Breast epithelium (tissue), 4 donors: ENCODE measurements at places on chromosomes 11 and 22. TPM values are rescaled to one million over a fixed set of nuclear protein-coding genes. Genes with fewer than 3 reads are reported as not detected.

P2RX6 gene
- total RNA-seq = not detected

TEX54 gene
- 1.6 TPM for total RNA-seq

OR2AG2 gene
- total RNA-seq = not detected

DNA sequence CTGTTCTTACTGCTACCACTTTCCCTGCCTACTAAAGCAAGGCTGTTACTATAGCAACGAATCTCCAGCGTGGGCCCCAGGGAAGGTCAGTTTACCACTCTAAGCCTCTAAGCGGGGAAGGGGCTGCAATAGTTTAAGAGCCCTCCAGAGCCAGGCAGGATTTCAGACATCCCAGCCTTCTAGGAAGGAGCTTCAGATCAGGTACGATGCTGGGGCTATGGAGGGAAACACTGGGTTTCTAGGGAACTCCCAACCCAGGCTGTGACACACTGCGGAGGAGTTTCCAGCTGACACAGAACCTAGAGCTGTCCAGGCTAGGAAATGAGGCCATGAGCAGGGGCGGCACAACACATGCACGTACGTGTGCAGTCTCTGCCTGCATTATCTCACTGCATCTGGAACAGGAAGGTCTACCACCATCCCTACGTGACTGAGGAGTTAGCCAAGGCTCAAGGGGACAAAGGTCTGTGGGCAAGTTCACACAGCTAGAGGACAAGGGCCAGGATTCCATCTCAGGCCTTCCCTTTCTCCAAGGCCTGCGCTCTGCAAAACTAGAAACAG is 20.4 kb downstream of the HPS4 start:
- DNase-seq = no peak

- DNase-seq = no peak
Observed at GRCh38 chr11:26820739-26821138, 98.9 kb upstream of the SLC5A12 start.

DNA sequence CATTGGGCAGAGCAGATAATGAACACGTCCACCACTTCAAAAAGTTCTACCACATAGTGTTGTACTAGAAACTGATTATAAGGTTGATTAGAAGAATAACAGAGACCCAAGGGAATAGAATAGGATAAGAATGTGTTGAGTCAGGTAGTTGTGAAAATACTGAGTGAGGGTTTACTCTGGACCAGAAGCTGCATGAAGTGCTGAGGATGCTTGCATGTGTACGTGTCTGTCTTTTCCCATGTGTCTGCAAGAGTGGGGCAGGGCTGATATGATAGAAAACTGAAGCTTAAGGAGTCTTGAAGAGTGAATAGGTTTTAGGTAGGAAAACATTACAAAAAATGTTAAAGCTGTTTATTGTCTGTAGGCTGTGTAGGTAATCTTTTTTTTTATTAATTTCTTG is 20.6 kb downstream of the TRPC6 start:
- DNase-seq = no peak

DEFB131B gene
- not detected for total RNA-seq

USH1C gene
- total RNA-seq = not detected

GLB1L3 gene
- not detected for total RNA-seq

DNA sequence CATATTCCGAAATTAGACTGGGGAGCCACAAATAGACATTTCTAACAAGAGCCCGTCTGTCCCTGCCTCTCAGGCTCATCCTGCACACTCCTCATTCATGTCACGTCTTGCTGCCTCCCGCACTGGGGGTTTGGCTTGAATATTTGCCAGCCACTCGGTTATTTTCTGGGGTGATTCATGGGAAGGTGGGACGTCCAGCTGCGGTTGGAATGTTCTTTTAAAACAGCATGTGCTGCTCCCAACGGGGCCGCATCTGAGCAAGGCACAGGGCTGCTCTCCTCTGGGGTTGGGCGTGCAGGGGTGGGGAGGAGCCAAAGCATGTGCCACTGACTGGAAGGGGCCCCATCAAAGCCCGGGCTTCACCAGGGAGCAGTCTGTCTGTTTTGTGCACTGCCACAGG is 25.9 kb upstream of the SLC5A4 start:
- DNase-seq = no peak

DNA sequence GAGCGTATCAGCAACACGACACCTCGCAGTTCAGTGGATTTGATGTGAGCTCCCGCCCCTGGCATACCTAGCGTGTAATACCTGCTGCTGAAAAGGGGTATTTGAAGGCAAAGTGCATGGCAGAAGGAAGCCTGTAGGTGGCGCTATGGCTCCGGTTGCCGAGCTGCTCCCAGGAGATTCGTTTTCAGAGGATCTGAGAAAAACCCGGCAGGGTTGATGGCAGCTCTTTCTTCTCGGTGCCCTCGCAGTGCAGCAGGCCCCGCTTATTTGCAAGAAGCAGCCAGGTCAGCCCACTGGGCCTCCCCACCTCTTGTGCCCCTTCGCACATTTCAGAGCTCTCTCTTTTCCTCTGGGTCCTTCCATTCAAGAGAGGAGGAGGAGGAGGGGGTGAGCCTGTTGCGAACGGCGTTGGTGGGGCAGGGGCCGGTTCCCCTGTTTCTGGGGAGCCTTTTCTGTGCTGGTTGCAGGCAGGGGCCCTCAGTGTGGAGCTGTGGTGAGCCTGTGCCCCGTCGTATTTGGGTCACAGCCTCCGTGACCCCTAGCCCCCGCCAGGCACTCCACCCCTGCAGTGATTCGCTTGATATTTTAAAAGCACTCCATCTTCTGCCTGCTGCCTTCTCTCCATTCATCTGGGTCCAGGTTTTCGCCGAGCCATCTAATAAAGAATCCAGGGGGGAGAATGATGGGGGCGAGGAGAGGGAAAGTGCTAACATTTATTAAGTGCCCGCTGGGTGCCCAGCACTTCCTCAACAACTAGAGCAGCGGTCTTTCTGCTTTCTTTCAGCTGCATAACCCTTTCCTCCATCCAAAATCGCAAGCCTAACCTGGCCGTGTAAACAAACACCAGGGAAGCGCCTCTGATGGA is 85.3 kb upstream of the SYT13 start:
- peak; percentile 64 for DNase-seq

KCNQ1OT1 gene
- total RNA-seq = 3.6 TPM

- no peak for DNase-seq
Observed at GRCh38 chr11:2534957-2535672, 90.3 kb downstream of the KCNQ1 start.

DNA sequence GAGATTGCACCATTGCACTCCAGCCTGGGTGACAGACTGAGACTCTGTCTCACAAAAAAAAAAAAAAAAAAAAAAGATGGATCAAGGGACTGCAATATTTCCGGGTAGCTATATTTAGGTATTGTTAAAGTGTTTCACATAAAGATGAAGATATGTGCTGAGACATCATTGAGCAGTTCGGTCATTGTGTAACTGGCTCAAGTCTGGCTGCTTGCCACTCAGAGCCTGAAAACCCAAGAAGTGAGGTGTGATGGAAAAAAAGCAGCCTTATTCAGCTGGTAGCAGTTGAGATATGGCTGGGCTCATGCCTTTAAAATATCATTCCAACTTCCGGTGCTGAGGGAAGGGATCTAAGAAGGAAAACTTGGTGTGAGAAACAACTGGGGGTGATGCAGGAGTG is 46.9 kb downstream of the LUZP2 start:
- DNase-seq = no peak

CBLIF gene
- not detected for total RNA-seq

NPTXR gene
- total RNA-seq = 4.5 TPM

DNA sequence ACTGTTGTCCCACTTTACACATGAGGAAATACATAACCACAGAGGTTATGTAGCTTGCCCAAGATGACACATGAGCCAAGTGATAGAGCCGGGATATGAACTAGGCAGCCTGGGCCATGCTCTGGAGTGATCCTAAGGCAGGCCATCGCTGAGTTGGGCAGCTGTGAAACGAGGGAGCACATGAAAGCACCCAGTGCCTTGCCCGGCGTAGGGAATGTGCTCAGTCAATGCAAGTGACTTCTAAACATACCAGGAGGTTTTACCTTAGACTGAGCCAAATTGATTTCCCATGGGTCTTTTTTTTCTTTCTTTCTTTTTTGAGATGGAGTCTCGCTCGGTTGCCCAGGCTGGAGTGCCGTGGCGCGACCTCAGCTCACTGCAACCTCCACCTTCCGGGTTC is 10.5 kb downstream of the GRIK4 start:
- DNase-seq = peak; percentile 22

DNA sequence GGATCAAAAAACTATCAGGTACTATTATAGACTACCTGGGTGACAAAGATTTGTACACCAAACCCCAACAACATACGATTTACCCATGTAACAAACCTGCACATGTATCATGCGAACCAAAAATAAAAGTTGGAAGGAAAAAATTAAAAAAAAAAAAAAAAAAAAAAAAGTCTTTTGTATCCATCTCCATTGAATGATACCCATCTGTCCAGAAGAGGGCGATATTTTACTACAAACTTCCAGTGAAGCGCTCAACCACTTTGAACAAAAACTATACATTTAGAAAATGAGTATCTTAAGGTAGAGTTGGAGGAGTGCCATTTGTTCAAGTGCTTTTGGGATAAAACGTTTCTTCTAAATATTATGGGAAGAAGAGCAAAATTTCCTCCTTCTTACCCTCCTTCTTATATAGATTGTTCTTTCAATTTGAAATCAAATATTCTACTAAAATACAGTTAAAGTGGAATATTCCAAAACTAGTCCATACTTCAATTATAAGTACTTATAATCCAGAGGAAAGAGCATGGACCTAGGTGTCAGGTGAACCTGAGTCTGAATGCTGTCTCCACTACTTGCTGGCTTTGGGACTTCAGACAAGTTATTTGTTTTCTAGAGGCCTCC is 23.3 kb downstream of the ARL14EP start:
- no peak for DNase-seq

ISX gene
- total RNA-seq = not detected

PYGM gene
- 4.5 TPM for total RNA-seq

SUSD2 gene
- 0.80 TPM for total RNA-seq

- no peak for DNase-seq
Observed at GRCh38 chr11:132258875-132259274, 888.5 kb downstream of the NTM start.

- DNase-seq = no peak
Observed at GRCh38 chr11:65059959-65060824, 1.8 kb upstream of the NAALADL1 start.

CD44 gene
- 269 TPM for total RNA-seq

WT1 gene
- total RNA-seq = 0.66 TPM

UCP3 gene
- total RNA-seq = 5.9 TPM

RAG1 gene
- total RNA-seq = 1.3 TPM

DNA sequence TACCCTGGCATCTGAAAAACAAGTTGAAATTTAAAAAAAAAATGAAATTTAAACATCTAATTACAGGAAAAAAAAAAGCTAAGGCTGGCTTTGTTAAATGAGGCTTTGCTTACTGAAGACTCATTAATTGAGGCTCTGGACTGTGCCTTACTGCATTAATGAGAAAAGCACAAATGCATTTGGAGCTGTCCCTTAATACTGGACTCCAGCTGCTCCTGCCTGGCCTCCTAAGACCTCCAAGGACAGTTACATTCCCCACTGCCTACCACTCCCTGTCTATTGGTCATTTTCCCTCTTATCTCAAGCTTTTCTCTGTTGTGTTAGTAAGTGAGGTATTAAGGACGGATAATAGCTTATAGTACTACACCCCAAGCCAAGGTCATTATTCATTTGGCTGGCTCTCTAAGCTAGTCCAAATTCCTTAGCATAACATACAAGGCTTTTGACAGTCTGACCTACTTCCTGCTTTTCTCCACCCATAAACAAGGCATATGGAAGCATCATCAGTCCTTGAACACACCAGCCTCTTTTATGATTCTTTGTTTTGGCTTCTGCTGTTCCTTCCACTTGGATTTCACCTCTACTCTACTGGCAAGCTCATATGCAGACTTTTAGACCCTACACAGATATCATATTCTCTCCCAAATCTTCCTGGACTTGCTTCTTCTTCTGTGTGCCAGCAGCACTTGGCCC is 62.5 kb downstream of the USP35 start:
- no peak for DNase-seq

FAM118A gene
- 104 TPM for total RNA-seq

DNA sequence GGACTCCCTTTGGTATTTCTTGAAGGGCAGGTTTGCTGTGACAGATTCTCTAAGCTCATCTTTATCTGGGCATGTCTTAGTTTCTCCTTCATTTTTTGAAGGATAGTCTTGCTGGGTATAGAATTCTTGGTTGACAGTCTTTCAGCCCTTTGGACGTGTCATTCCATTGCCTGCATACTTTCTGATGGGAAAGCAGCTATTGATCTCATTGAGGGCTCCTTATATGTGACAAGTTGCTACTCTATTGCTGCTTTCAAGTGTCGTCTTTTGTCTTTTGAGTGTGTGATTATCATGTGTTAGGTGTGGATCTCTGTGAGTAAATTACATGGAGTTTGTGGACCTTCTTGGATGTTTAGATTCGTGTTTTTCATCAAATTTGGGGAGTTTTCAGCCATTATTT is 21.9 kb downstream of the IGHMBP2 start:
- no peak for DNase-seq

FAM111B gene
- total RNA-seq = 0.44 TPM

- no peak for DNase-seq
Observed at GRCh38 chr11:10926801-10927211, 69.0 kb upstream of the ZBED5 start.

- DNase-seq = no peak
Observed at GRCh38 chr11:133987171-133987570, 30.4 kb upstream of the IGSF9B start.

PATE2 gene
- total RNA-seq = not detected

DNA sequence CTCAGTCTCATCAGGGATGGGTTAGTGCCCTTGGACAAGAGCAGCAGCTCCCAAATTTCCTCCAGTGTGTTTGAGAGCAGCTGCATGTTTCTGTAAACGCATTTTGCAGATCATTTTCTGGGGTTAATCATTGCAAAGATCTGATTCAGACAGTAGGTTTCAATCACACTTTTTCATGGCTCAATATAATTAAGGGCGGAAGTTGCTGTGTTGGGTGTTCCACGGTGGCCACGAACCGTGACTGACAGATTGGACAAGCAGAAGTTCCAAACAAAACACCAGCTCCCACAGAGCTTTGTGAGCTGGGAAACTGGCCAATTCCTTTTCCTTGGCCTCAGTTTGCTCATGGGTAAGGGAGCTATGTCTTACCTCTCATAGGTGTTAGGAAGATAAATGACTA is 8.4 kb upstream of the RASSF10 start:
- DNase-seq = no peak

DNA sequence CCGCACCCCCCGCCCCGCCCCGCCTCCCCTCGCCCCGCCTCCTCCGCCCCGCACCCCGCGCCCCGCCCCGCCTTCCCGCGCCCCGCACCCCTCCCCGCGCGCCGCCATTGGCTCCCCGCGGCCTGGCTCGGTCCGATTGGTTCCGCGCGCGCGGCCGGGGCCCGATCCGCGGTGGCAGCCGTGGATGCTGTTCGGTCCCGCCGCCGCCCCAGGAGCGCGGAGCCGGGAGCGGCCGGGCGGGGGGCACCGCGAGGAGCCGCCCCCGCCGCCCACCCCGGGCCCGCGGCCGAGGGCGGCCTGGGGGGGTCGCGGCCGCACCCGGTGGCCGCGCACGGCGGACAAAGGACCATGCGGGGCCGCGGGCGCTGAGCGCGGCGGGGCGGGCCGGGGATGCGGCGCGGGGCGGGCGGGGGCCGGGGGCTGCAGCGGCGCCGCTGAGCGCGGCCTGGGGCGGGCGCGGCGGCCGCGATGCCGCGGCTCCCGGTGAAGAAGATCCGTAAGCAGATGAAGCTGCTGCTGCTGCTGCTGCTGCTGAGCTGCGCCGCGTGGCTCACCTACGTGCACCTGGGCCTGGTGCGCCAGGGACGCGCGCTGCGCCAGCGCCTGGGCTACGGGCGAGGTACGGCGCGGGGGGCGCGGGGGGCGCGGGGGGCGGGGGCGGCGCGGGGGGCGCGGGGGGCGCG is at the start of gene B4GALNT4:
Gene B4GALNT4 (plus strand): TSS at position 164 of the 683 bp plus-strand sequence. CDS start 305 bp downstream, at position 469.
- no peak for DNase-seq
